ENCODE measurements at places on chromosomes 7 and 10. TPM values are rescaled to one million over a fixed set of nuclear protein-coding genes. Genes with fewer than 3 reads are reported as not detected.

KCNH2 gene
- 0.22 TPM for total RNA-seq

DNA sequence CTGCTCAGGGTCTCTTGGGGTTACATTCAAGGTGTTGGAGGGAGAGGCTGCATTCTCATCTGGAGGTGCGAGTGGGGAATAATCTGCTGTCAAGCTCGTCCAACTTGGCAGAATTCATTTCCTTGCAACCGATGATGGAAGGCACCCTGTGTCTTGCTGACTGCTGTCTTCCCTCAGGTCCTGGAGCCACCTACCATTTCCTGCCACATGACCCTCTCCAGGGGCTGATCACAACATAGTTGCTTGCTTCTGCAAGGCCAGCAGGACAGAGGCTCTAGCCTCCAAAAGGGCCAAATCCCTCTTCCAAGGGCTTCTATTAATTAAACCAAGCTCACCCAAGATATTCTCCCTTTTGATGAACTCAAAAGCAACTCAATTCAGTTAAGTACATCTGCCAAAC lies 14.2 kb upstream of the BRI3 start:
- H3K27ac ChIP-seq, result no peak overlapping the region
- no peak for DNase-seq
- no peak overlapping the region for H3K4me3 ChIP-seq
- peaks cover 7% of the 10 kb centered on the region for H3K36me3 ChIP-seq

GRCh38 chr10:109931163-109931562 lies 7.9 kb upstream of the XPNPEP1 start:
- H3K27me3 ChIP-seq, result no peaks in the 10 kb centered on the region
- H3K4me3 ChIP-seq, result no peak overlapping the region
- H3K36me3 ChIP-seq, result no peaks in the 10 kb centered on the region
- no peak overlapping the region for H3K27ac ChIP-seq
- no peak for DNase-seq
- peaks cover 42% of the 10 kb centered on the region for H3K4me1 ChIP-seq

GRCh38 chr7:96414931-96415292 lies 93.0 kb upstream of the SLC25A13 start:
- no peak overlapping the region for H3K27ac ChIP-seq
- DNase-seq, result peak; percentile 13
- peaks cover 5% of the 10 kb centered on the region for H3K27me3 ChIP-seq

DNA sequence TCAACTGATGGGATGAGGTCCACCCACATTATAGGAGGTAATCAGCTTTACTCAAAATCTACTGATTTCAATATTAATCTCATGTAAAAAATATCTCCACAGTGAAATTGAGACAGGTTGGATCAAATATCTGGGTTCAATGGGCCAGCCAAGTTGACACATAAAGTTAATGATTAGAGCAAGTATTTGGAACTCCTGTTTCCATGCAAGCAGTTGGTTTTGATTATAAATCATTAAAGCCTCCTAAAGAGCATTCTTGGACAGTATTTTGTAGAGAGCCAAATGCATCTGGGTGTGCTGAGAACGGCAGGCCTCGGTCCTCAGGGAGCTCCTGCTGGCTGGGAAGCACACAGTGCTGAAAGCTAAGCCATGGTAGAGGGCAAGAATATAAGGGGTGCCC lies 126.9 kb upstream of the BTBD16 start:
- H3K27ac ChIP-seq, result no peak overlapping the region
- H3K36me3 ChIP-seq, result no peaks in the 10 kb centered on the region
- H3K4me1 ChIP-seq, result no peaks in the 10 kb centered on the region

DNA sequence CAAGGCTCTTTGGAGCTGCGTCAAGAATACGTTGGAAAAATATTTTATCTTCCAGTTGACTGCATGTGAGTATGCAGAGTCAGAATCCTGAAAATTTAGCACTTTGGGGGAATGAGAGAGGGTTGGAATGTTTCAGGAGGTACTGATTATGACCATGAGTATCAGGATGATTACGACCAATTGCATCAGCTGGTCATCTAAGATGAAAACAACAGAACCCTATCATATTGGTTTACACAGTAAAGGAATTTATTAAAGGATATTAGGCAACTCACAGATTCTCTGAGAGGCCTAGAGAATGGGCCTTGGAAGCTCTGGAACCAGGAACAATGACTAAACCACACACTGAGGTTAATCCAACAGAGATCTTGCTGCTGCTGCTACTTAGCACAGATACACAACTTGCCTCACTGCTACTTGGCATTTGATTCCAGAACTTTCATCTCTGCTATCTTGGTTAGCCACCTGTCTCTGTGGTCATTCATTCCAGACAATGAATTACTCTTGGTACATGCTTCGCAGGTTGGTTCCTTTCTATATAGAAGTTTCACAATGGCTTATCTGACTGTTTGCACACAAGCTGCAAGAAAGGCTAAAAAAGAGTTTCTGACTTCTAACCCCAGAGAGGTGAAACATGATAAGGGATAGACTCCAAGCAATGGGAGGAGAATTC lies 68.0 kb upstream of the CTTNBP2 start:
- H3K4me1 ChIP-seq, result no peaks in the 10 kb centered on the region
- DNase-seq, result no peak
- H3K4me3 ChIP-seq, result no peak overlapping the region
- H3K36me3 ChIP-seq, result no peaks in the 10 kb centered on the region
- H3K27me3 ChIP-seq, result no peaks in the 10 kb centered on the region
- no peak overlapping the region for H3K27ac ChIP-seq

Data from activated naive CD8-positive, alpha-beta T cell treated with anti-CD3 and anti-CD28 coated beads for 36 hours (primary cell).